AG20443 (cell line): ENCODE measurements at places on chromosomes 2 and 18.

DNA sequence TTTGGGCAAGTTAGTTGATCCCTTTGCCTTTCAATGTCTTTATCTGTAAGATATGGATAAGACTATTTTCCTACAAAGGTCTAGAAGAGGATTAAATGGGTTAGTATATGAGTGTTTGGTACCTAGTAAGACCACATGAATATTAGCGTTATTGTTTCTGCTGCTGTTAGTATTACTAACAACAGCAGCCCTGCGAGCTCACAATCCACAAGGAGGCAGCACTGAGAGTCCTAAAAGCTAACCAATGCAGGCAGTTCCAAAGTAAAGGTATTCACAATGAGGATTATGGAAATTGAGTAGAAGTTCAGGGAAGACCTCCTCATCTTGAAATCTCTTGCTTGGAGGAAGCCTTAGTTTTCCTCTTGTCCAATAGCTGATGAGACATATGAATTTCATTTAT, 248.9 kb downstream of the TDRD15 start:
- DNase-seq = no peak

DNA sequence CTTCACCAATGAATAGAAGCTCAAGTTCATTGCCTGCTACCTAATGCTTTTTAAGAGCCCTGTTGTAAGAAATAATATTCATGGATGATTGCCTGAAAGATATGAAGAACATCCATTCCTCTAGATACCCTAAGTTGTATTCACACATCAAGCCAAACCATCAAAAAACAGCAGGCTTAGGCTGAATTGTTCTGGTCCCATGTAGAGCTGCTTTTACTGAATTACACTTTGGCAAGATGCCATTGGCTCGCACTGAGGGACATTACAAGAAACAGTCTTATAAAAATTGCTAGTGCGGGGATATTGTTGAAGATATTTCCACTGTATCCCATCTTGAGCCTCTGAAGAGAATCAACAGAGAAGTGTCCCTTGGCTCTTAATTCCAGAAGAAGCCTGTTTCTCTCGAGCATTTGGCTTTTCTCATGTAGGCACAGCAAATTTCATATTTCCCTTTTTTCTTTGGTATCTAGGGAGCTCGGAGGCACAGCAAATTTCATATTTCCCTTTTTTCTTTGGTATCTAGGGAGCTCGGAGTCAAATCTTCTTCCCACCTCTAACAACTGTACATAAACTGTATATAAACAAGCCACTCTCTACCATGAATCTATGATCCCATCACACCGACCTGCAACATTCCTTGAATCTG, 107.5 kb downstream of the COLEC12 start:
- DNase-seq = no peak

GRCh38 chr2:54984476-54984875, 65.8 kb downstream of the RTN4 start:
- DNase-seq = no peak

- peak; percentile 82 for DNase-seq
Measured at GRCh38 chr2:218607436-218608115, at the start of gene PLCD4. TSS of gene PLCD4 (plus strand) at chr2:218607899. CDS start at chr2:218615740, 7,841 bp downstream.

- DNase-seq = no peak
Measured at GRCh38 chr2:1340141-1340512, 73.1 kb upstream of the TPO start.

GRCh38 chr2:46717344-46718121, 198.1 kb downstream of the MCFD2 start:
- DNase-seq = peak; percentile 11

- no peak for DNase-seq
Measured at GRCh38 chr18:53819174-53819573, 405.3 kb downstream of the MBD2 start.

DNA sequence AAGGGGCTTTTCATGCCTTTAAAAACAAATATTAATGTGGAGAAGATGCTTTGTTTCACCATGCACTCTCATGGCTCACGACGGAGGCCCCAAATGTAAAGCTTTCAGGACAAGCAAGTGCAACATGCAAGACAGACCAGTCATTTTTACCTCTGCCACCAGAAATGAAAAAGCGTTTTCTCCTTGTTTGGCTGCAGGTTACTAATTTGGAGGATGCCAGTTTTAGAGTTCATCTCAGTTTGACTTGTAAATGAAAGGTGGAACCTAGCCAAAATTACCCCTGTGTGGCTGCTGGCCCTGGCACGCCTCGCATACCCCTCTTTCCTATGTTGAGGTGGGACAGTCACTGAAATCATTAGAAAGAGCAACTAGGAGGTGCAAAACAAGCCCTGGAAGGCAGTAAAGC, 138.6 kb downstream of the BCL2 start:
- no peak for DNase-seq

- no peak for DNase-seq
Measured at GRCh38 chr2:239360421-239361310, 40.2 kb downstream of the HDAC4 start.

DNA sequence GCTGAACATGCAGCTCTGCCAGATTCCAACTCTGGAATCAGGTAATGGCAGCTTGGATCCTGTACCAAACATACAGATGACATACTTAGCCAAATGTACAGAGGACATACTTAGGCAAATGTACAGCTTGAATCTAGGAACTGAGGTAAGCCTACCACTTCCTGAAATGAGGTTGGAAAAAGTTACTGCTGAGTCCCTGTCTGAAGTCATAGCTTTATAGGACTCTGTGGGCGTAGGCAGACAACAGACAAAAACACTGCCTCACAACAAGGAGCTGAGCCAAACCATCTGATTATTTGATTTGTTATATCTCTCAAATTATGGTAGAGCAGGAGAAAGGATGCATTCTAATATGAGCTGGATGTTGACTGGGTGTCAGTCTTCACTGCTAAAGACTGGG, 290.2 kb upstream of the TCF4 start:
- no peak for DNase-seq

GRCh38 chr18:69947361-69948133, at the start of gene CD226:
TSS of gene CD226 (minus strand) at chr18:69947873. CDS start at chr18:69947406, 467 bp downstream.
- no peak for DNase-seq

- DNase-seq = no peak
Measured at GRCh38 chr18:59966913-59967312, 67.1 kb downstream of the PMAIP1 start.
